ENCODE measurements at places on chromosomes 5 and 9.

DNA sequence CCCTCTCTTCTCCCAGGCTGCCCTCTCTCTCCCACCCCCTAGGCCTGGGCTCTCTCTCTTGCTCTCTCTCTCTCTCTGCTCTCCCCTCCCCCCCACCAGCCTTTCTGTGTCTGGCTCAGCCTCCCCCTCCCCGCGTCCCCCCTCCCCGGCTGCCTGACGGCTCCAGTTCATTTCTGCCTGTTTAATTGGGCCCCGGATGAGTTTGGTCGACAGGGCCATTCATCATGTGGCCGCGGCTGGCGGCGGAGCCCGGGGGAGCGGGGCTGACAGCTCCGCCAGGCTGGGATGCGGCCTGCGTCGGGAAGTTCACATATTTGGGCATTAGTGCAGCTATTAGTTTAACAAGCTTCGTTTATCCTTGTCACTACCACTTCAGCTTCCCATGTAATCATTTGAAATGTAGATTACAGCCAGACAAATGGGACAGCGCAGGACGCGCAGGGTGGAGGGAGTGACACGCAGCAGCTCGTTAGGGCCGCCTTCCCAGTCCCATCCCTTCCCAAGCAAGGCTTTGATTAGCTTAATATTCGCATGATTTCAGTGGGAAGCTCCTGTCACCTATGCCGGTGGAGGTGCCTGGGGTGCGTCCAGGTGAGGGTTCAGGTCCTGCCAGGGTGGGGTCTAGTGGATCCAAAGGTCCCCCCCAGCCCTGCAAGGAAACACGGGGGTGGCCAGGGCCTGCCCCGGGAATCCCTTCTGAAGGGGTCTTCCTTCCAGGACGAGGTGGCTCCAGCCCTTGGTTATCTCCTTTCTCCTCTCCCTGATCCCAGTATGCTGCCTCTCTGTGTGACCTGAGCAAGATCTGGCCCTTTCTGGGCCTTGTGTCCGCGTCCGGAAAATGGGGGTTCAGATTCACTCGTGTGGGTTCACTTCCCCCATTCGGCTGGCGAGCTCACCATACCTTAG is 214.8 kb downstream of the PAX5 start:
- no peak for DNase-seq

DNA sequence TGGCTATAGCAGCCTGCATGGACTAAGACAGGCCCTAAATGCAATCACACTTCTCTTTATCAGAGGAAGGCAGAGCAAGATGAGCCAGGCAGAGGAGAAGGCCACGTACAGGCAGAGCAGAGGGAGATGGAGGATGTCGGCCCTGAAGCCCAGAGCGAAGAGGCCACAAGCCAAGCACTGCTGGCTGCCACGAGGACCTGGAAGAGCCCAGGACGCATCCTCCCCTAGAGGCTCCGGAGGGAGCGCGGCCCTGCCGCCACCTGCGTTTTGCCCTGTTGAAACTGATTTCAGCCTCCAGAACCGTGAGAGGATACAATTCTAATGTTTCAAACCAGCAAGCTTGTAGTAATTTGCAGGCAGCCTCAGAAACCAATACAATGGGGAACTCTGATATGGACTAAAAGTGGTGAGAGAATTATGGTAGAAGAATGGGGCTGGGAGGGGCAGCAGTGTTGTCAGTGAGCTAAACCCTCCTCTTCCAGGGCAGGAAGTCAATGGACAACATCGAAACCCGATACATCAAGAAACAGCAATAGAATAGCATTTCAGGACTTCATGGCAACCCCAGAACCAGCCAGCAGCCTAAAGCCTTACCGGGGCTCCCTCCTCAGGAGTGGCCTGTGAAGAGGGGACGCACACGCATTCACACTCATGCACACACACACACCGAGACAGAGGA is 32.6 kb downstream of the ADAMTS2 start:
- no peak for DNase-seq

GRCh38 chr9:114261026-114261425 is 61.9 kb upstream of the ORM1 start:
- no peak for DNase-seq

DNA sequence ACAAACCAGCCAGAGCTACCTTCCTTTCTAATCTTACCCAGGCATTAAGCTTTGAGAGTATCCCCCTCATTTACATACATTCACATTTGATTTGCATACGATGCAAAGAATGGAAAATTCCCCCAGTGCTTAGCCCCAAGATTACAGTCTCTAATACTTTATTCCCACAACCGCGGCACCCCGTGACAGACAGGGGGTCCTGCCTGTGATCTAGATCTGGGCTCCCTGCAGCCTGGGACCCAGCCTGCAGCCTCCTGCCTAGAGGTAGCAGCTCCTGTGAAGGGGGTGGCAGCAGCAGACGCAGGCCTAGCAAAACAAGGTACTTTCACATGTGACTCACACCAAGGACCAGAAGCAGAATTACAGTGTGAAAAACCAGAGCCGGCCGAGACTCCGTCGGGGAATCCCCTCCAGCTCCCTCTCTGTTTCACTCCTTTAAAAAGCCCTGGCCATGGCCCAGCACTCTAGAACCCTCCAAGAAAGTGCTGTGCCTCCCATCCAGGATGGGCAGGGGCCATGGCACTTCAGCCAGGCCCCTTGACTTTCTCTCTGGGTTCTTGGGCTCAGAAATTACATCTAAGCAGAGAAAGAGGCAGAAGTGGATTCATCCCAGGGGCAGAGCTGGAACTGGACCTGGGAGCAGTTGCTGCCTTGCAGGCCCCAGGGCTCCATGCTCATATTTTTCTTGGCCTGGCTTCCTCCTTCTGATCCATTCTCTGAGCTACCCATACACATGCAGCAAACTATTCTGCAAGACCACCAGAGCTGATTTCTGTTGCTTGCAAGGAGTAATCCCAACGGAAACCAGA is 14.0 kb upstream of the TCF7 start:
- DNase-seq, result no peak

- DNase-seq, result no peak
Measured at GRCh38 chr9:37295796-37296195, 126.7 kb upstream of the GRHPR start.

DNA sequence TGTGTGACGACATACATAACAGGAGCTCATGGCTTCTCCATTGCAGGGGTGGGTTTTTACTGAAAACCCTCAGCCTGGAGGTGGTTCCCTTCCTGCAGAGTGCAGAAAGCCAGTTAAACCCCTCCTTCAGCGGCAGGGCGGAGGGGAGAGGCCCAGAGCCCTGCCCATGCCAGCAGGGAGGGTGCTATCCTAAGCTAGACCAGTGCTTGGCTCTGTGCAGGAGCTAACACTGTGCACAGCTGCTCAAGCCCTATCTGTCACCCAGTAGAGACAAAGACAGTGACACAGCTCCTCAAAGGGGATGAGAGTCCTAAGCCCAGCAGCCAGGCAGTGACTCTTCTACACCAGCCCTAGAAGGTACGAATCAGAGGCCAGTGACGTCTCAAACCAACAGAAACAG is 70.0 kb upstream of the ZSWIM6 start:
- no peak for DNase-seq

GRCh38 chr5:135234666-135235401 is 164.2 kb downstream of the MACROH2A1 start:
- DNase-seq, result no peak

DNA sequence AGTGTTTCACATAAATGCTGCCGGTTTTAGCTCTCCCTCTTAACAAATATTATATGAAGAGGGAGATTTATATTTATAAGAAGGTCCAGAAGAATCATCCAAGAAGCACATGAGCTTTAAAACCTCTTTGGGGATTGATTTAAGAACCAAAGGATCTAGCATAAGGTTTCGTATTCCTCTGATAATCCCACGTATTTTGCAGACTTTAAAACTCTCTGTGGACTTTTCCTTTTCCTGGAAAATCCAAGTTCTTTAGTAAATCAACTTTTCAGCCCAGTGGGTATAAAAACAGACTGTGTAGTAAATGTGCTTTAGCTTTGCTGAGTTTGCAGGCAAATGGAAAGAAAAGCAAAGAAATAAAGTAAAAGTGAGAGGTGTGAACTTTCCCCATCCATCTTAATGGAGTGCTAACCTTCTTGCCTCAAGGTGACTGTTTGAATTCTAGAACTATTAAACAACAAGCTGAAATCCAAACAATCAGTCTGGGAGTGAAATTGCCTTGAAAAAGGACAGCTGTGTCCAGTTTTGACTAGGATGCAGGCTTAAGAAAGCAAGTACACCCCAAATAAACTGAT is 363.4 kb upstream of the SLC24A2 start:
- no peak for DNase-seq

GRCh38 chr5:32261198-32261597 is 51.5 kb downstream of the MTMR12 start:
- DNase-seq, result no peak

- peak; percentile 8 for DNase-seq
Measured at GRCh38 chr9:9552665-9553064, 1060.1 kb downstream of the PTPRD start.

- DNase-seq, result no peak
Measured at GRCh38 chr5:107887166-107887943, 216.6 kb upstream of the EFNA5 start.

DNA sequence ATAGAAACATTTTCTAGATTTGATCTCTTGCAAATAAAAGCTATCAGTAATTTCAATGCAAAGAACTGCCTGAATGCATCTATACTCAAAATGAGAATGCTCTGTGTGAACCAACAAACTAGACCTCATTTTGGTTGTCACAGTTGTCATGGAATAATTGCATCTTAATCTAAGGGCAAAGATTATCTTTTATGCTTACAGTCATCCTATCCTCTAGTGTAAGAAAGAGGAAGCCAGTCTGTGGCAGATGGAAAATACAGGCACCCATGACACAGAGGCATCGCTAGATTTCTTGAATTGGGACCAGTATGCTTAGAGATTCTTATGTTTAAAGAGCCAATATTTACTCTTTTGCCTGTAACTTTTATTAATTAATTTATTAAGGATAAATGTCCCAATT is 95.0 kb downstream of the MACIR start:
- no peak for DNase-seq

DNA sequence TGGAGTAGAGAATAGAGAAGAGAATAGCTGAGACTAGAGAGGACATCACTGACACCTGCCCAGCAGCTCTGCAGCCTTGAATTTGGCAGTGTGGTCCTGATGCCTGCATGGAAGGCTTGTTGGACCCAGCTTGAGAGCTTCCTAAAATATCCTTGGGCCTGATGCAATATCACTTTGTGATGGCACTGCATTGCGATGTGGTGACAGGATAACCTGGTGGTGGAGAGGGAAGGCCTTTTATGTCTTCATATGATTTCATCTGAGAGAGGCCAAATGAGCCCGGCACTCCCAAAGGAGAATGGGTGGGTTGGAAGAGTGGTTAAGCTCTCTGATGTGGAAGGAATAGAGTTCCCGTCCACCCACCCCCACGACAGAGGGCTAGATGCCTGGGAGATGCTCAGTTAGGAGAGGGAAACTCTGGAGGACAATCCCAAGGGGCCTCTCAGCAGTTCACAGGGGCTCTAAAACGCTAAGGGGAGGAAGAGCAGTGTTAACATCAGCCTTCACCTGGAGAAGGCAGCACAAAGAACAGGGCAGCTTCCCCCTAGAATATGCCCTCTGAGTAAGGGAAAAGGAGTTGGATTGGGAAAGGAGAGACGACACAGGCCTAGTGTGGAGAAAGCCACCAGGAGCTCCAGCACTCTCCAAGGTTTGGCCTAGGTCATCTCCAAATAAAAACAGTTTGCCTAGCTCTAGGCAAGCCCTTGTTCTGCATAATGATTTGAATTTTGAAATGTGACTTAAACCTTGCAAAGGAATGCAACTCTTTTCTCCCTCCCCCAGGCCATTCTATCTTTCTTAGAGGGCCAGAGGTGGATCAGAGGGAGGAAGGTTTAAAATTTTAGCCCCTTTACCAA is 99.8 kb upstream of the SSBP2 start:
- no peak for DNase-seq

GRCh38 chr5:105670596-105670995 is 2000.1 kb downstream of the EFNA5 start:
- no peak for DNase-seq

- no peak for DNase-seq
Measured at GRCh38 chr5:144812763-144813162, 642.1 kb downstream of the KCTD16 start.

- peak; percentile 8 for DNase-seq
Measured at GRCh38 chr5:127369796-127370195, 79.2 kb downstream of the MEGF10 start.

DNA sequence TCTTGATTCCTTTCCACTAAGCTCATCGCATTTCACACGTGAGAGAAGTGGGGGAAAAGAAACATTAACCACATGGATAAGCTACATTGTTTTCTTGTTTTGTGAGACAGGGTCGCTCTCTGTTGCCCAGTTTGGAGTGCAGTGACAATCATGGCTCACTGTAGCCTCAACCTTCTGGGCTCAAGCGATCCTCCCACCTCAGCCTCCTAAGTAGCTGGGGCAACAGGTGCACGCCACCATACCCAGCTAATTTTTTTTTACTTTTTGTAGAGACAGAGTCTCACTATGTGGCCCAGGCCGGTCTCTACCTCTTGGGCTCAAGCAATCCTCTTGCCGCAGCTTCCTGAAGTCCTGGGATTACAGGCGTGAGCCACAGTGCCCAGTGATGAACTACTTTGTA is 2.8 kb downstream of the OTULIN start:
- no peak for DNase-seq

GRCh38 chr9:124835026-124835557 is 18.2 kb upstream of the WDR38 start:
- DNase-seq, result peak; percentile 92
